D721Med (cell line): ENCODE measurements at places on chromosomes 3 and 15.

DNA sequence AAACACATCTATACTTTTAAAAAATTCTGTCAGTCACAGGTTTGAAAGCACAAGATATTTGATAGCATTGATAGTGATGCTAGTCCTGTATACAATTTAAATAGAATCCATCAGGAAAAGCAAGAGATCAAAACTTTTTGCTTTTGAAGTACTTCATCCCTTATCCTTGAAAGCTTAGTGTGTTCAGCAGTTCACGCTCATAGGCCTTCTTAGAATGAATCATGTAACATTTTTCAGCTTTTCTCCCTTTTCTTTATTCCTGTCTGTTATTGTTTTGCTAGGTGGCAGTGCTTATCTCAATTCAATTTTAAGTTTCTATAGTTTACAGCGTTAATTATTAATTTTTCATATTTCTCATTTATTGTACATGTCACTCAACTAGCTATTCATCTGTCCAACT lies 69.1 kb downstream of the FGF7 start:
- DNase-seq = no peak

DNA sequence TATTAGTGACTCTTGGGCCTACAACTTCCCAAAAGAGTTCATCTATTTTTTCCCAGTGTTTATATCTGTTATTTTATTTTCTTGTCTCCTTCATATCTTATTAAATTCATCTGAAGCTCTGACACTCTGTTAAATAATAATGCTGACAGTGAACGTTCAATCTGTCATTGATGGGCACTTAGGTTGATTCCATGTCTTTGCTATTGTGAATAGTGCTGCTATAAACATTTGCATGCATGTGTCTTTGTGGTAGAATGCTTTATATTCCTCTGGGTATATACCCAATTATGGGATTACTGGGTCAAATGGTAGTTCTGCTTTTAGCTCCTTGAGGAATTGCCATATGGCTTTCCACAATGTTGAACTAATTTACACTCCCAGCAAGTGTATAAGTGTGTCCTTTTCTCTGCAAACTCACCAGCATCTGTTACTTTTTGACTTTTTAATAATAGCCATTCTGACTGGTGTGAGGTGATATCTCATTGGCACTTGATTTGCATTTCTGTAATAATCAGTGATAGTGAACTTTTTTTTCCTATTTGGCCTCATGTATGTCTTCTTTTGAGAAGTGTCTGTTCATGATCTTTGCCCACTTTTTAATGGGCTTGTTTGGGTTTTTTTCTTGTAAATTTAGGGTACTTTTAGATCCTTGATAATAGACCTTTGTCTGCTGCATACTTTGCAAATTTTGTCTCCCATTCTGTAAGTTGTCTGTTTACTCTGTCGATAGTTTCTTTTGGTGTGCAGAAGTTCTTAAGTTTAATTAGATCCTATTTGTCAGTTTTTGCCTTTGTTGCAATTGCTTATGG lies 122.5 kb downstream of the LEKR1 start:
- DNase-seq = no peak

GRCh38 chr15:35505809-35506208 lies 40.2 kb downstream of the DPH6 start:
- no peak for DNase-seq

GRCh38 chr3:47622671-47623461 lies 44.2 kb upstream of the CSPG5 start:
- no peak for DNase-seq

DNA sequence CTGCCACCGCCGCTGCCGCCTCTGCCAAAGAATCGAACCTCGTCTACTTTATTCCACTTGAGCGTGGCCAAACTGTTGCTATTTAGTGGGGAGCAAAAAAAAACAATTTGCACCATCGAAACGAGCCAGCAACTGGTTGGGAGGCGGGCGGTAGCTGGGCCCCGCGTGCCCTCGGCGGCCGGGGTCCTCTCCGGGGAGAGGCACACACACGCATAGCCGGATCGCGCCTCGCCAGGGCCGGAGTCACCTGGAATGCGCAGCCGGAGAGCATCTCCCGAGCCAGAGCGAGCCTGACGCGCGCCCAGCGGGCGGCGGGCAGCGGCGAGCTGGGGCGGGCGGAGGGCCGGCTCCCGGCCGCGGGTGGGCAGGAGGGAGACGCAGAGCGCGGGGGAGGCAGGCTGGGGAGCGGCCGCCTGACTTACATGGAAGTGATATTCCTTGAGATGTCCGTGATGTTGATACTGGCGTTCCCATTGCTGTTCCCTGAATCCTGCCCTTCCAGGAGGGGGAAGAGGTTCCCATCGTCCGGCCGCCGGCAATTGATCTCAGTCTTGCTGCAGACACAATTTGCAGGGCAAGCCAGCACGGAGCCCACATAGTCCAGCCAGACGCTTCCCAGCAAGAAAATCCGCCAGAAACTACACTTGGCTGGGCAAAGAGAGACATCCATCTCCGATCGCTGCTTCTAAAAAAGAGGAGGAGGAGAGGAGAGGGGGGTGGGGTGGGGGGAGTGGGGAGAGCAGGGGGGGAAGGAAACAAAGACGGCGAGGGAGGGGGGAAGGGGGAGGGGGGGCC lies 858 bp downstream of the NTRK3 start:
- peak; percentile 54 for DNase-seq

- DNase-seq = no peak
Measured at GRCh38 chr3:168883145-168883544, 780.4 kb downstream of the MECOM start.

GRCh38 chr3:125142940-125143339 lies 69.6 kb downstream of the SLC12A8 start:
- no peak for DNase-seq

DNA sequence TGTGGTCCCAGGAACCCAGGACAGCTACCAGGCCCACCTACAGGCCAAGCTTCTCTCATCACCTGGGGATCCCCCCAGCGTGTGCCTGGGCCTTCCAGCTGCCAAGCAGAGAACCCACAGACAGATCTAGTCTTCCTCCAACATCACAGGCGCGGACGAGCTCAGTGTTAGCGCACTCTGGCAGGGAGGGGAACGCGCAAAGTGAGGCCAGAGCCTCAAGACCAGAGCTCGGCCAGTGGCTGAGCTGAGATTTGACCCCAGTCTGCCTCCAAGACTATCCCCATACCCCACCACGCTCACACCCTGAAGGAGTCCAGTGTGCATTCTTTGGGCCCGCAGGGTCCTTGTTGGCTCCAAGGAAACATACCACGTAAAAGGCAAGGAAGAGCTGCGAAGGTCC lies 5.1 kb downstream of the MFGE8 start:
- DNase-seq = no peak

DNA sequence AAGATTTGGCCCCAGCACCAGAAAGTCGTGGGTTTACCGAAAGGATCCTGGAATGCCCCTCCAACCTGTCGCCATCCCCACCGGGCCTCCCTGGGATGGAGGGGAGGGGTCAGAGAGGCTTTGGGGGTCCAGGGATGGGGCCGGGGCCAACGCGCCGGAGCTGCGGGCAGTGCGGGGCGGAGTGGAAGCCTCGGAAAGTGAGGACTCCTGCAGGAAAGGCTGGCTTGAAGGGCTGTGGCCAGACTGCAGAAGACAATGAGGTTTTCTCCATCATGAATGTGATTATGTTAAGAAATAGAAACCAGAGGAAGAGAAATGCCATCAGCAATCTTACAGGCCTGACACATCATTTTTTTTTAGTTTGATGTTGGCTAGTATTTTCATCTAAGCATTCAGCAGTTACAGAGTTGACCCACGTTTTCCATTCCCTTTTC lies 738 bp downstream of the YEATS2 start:
- DNase-seq = peak; percentile 36

DNA sequence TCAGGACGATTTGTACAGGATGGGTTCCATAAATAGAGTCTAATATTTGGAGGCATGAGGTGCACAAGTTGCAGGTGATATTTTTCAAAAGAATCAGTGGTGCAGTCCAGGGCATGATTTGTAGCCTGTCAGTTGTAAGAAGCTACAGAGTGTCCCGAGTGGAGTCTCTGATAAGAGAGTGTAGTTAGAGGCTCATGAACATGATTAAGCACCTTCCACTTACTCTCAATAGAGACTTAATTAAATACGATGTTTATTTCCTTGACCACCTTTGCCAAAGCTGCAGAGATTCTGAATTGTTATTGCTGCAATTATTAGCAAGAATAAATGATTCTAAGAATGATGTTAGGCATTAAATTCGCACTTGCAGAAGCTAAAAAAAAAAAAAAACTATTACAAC lies 218.4 kb upstream of the LRTM1 start:
- no peak for DNase-seq

DNA sequence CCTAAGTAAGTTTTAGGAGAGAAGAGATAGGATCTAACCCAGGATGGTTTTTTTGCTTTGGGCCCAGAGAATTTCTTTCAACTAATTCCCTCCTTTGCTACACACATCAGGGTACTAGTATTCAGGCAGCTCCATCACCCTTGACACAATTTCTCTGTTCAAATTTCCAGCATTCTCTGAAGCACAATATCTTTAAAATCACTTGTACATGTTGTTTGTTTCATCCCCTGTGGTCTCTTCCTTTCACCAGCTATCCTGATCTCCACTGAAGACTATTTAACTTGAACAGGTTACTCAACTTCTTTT lies 32.4 kb upstream of the FNDC3B start:
- DNase-seq = no peak

- DNase-seq = no peak
Measured at GRCh38 chr3:105398437-105398836, 31.7 kb downstream of the ALCAM start.

- no peak for DNase-seq
Measured at GRCh38 chr3:116743062-116743461, 33.5 kb downstream of the TUSC7 start.

- no peak for DNase-seq
Measured at GRCh38 chr3:127551178-127551577, 39.4 kb downstream of the TPRA1 start.

- no peak for DNase-seq
Measured at GRCh38 chr3:2771193-2771592, 339.0 kb downstream of the IL5RA start.
